ENCODE measurements at places on chromosomes 5 and 9. TPM values are rescaled to one million over a fixed set of nuclear protein-coding genes. Genes with fewer than 3 reads are reported as not detected.

Gene ARSI
- 18.9 TPM for total RNA-seq

Gene EQTN
- 0.51 TPM for total RNA-seq

Gene ORM2
- not detected for total RNA-seq

Gene SH3TC2
- total RNA-seq, result 5.1 TPM

Gene SPATA31E1
- not detected for total RNA-seq

Gene TAF11L6
- not detected for total RNA-seq

Gene PCDHGA1
- total RNA-seq, result 1.8 TPM

Gene FAM151B
- total RNA-seq, result 9.8 TPM

Gene FOXD4
- total RNA-seq, result not detected

GRCh38 chr9:79089054-79089560, 482.7 kb upstream of the TLE4 start:
- DNase-seq, result no peak

- no peak for DNase-seq
Measured at GRCh38 chr5:66138637-66139317, 5.3 kb upstream of the SREK1 start.

DNA sequence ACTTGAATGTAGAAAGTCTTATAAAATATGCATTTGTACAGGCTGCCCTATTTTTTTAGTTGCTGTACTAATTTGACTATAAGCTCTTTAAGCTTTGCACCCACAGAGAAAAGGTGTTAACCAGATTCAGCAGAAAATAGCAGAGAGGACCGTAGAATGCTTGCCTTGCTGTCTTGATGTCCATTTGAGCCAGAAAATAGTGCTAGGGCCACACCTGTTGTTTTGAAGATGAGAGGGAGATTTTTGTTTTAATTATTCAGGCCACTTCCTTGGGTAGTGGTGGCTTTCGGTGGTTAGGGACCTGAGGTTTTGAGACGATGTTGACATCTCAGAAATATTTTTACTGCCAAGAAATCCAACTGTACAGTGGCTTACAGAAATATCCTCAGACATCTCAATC, 196.0 kb downstream of the SPATA31D1 start:
- no peak for DNase-seq

DNA sequence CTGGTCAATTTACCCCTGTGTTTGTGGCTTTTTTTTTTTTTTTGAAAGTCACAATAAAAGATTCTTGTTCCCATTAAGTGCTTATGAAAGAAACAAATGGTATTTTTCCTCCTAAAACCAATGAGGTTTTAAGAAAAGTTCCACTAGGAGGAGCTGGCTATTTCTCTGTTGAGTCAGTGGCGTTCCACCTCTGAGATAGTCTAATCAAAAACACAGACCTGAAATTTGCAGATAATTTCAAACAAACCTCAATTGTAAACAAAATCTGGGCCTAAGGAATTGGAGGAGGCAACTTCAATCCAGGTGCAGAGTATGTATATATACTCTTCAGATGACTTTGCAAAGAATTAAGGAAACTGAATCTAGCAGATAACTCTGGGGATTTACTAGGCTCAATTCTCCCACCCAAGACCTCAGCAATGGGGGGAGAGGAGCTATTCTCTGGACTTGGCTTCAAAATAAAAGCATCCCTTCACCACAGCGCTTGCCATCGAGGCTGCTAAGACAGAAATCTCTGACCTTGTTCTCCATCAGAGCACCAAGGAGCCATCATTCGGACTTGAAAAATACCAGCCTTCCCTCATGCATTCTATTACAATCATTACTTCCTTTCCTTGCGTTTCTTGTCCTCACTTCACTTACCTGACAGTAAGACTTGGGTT, 52.4 kb downstream of the FANCC start:
- DNase-seq, result peak; percentile 47

DNA sequence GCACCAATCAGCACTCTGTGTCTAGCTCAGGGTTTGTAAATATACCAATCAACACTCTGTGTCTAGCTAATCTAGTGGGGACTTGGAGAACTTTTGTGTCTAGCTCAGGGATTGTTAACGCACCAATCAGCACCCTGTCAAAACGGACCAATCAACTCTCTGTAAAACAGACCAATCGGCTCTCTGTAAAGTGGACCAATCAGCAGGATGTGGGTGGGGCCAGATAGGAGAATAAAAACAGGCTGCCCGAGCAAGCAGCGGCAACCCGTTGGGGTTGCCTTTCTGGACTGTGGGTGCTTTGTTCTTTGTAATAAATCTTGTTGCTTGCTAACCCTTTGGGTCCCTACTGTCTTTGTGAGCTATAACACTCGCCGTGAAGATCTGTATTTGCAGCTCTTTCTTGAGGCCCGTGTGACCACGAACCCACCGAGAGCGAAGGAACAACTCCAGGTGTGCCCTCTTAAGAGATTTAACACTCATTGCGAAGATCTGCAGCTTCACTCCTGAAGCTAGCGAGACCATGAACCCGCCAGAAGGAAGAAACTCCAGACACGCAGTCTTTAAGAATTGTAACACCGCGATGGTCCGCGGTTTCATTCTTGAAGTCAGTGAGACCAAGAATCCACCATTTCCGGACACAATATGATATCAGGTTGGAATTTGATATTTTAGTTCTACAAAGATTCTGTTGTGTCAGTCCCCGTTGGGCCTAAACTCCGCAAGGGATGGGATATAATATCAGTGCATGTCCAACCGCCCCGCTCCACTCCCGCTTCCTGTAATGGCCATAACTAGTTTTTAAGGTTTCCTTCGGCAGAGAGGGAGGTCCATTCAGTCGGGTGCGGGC, 740 bp upstream of the TRMT10B start:
- DNase-seq, result no peak

DNA sequence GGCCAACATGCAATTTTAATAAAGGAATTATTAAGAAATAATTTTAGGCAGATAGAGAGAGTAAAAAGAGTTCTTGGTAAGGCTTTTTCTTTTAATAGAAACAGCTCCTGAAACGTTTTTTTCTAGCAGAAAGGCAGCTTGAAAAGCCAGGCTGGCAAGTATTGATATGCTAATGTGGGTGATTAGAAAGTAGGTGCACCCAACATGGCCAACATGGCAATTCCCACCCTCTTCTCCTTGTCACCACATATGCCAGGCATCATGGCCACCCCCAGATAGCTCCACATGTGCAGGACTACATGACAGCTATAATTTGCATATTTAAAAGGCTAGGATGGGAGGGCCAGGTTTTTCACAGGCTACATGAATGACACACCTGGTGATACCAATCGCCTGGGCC, 615.2 kb downstream of the PTPRD start:
- no peak for DNase-seq

- peak; percentile 69 for DNase-seq
Measured at GRCh38 chr5:151002250-151002649, 18.1 kb upstream of the GPX3 start.

DNA sequence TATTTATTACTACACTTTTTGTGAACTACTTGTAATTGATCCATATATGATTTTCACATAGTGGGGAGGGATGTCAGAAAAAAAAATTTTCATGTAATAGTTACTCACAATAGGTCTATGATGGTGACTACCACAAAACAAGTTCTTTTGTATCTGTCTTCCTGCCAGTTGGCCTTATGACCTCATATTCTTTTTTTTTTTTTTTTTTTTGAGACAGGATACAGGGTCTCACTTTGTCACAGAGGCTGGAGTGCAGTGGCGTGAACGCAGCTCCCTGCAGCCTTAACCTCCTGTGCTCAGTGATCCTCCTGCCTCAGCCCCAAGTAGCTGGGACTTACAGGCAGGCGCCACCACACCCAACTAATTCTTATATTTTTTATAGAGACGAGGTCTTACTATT, 10.9 kb downstream of the SEC24A start:
- no peak for DNase-seq

- no peak for DNase-seq
Measured at GRCh38 chr9:85130260-85130659, 460.7 kb downstream of the NTRK2 start.

- no peak for DNase-seq
Measured at GRCh38 chr5:103783669-103784068, 221.1 kb upstream of the NUDT12 start.

DNA sequence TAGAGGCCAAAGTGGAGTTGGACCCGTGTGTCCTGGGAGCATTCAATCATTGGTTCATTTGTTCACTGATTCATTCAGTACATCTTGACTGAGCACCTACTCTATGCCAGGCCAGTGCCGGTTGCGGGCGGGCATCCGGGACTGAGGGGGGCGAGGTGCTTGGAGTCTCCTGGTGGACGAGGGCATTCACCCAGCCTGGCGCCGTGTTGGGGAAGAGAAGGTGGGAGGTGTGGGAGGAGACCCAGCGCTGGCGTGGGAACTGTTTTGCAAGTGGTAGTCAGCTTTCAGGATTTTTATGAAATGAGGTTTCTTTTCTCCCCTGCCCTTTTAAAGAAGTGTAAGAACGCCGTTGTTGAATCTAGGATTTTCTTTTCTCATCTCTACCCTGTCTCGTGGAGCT, 37.2 kb downstream of the NCS1 start:
- no peak for DNase-seq

GRCh38 chr5:174690271-174690670, 34.1 kb upstream of the MSX2 start:
- DNase-seq, result no peak

DNA sequence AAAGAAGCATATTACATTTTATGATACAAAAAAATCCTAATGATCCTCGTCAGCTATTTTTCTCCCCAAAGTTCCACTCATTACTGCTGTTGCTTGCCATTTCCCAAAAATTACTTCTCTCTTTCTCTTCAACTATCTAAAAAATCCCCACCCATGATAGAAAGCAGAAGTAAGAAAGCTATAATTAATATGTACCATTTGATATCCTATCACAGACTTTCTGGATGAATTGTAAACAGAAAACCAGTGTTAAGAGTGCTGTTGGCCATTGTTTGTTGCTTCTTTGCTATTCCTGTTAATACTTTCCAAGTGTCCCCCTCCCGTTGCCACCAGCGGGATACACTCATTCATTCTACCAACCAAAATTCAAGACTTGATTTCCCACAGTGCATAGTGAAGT, 136.3 kb upstream of the SMARCA2 start:
- no peak for DNase-seq

- no peak for DNase-seq
Measured at GRCh38 chr5:156929366-156929948, 33.6 kb downstream of the TIMD4 start.

GRCh38 chr9:37197158-37198038, 77.0 kb downstream of the ZCCHC7 start:
- peak; percentile 42 for DNase-seq

GRCh38 chr5:122187426-122187825, 58.1 kb downstream of the ZNF474 start:
- no peak for DNase-seq

GRCh38 chr9:110465190-110465589, 114.4 kb downstream of the SVEP1 start:
- DNase-seq, result no peak

DNA sequence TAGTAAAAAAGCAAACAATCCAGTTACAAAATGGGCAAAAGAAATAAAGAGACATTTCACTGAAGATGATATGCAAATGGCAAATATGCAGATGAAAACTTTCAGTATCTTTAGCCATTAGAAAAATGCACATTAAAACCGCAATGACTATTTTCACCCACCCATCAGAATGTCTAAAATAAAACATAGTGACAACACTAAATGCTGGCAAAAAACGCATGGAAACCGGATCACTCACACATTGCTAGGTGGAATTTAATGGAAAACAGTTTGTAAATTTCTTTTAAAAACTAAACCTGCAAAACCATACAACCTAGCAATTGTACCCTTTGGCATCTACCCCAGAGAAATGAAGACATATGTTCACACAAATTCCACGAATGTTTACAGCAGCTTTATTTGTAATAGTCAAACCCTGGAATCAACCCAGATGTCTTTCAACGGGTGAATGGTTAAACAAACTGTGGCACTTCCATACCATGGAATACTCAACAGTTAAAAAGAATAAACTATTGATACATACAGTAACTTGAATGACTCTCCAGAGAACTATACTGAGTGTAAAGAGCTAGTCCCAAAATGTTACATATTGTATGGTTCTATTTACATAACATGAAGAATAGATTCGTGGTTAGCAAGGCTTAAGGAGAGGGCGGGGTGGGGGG, 17.2 kb upstream of the PAM start:
- DNase-seq, result peak; percentile 22

DNA sequence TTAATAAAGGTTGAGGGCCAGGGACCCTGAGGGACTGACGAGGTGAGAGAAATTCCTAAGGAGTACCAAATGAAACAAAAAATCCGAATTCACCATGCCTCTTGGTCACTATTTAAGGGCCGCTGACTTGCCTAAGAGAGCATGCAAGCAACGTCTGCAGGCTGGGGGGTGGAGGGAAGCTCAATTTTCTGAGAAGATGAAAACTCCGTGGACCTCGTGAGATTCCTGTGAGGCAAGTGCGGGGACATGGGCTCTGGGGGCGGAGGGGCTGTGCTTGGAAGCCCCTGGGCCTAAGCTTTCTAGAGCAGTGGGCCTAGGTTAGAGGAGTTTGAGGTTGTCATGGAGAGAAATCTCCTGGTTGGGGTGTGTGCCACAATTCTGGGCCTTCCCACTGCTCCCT, 27.5 kb downstream of the NTRK2 start:
- no peak for DNase-seq

DNA sequence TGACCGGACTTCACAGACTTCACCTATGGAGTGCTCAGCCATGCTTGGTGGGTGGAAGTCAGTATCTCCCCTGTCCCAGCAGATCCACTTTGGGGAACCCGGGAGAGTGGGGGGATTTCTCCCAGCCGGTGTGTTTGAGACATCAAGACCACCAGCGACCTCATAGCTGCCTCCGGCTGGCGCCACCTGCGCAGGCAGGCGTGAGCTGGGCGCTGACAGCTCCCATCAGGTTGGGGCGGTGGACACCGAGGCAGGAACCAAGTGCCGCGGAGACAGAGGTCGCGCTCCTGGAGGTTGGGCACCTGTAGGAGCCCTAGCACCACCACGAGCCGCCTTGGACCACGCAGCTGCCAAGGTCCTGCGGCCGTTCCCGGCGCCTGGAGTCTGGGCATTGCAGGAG, 124.0 kb upstream of the LARP1 start:
- no peak for DNase-seq

- DNase-seq, result peak; percentile 23
Measured at GRCh38 chr9:114452219-114453165, 52.8 kb downstream of the WHRN start.

DNA sequence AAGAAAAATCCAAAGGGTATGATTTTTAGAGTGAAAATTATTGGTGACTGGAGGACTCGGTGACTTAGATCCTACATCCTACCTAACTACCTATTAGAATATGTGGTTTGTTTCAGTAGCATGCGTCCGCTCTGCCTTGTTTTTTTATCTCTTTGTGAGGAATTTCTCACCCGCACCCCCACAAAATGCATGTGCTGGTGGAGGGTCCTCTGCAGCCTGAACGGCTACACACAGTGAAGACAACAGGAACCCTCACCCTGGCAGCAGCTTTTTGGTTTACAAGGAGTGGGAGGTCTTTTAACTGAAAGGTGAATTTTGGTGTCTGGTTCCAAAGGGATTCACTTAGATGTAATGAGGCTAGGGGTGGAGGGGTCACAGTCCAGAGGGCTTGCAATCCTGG, 115.5 kb downstream of the GNA14 start:
- no peak for DNase-seq

Data from tongue (tissue), 3 donors.